Ascending aorta (tissue), 2 donors: ENCODE measurements at places on chromosomes 5 and 9.

DNA sequence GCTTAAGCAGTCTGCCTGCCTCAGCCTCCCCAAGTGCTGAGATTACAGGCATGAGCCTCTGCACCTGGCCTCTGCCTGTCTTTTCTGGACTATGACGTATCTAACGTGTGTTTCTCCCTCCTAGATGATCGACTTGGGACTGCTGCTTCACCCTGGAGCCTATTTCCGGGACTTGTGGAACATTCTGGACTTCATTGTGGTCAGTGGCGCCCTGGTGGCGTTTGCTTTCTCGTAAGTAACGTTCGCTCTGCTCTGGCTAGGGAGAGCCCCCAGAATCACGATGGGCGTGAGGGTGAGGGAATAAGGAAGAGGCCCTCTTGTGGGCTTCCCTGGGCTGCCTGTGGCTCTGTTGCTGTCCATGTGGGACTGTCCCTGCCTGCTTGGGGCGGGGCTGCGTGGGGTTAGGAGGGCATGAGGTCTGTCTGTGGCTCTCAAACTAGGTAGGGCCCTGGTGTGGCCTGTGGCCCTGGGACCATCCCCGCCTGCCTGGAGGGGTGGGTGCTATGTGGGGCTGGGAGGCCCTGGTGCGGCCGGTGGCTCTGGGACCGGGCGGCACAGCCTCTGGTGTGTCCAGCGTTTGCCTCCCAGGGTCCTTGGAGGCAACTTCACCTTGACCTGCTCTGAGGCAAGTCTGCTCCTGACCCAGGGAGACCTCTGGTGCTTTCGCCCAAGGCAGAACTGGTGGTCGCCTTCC is 171.7 kb downstream of the CACNA1B start:
- DNase-seq = peak; percentile 54
- no peak overlapping the region for H3K27ac ChIP-seq
- no peaks in the 10 kb centered on the region for H3K4me1 ChIP-seq
- no peaks in the 10 kb centered on the region for H3K27me3 ChIP-seq
- no peaks in the 10 kb centered on the region for H3K36me3 ChIP-seq
- no peak overlapping the region for H3K4me3 ChIP-seq

DNA sequence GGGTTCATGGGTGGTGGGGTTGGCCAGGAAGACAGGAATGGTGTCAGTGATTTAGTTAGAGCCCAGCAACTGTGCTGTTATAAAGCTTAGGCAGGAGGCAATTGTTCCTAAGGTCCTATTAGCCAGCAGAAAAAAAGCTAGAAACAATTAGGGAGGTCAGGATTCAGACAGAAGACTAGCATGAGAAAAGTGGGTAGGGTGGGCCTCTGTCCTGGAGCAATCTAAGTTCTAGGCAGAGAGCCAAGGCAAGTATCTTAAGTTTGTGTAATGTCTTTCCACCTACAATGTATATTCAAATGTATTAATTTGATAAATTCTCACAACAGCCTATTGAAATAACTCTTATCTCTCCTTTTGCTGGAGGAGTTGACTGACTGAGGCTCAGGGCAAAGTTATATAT is 6.1 kb upstream of the ZFAND5 start:
- H3K27me3 ChIP-seq = no peaks in the 10 kb centered on the region
- H3K4me3 ChIP-seq = no peak overlapping the region
- H3K4me1 ChIP-seq = no peaks in the 10 kb centered on the region
- no peak overlapping the region for H3K27ac ChIP-seq

GRCh38 chr5:8730194-8730593 is 815.7 kb downstream of the SEMA5A start:
- H3K4me3 ChIP-seq = no peak overlapping the region

DNA sequence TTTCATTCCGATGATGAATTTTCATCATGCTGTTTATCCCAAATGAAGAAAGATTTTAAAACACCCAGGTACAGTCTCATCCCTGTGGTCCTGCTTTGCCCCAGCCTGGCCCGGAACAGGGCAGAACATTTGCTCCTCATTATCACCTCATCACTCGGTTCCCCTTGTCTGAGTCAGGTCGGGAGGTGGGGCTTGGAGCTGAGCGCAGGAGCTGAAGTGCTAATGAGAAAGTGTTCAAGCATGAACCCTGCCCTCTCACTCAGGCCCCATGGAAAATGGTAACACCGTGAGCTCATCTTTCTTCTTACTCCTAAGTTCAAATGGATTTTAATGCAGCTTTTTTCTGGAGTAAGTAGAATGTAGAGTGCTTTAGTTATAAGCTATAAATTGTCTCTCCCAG is 466.2 kb downstream of the KDM4C start:
- H3K27me3 ChIP-seq = no peaks in the 10 kb centered on the region
- H3K4me3 ChIP-seq = no peak overlapping the region
- no peak for DNase-seq
- no peaks in the 10 kb centered on the region for H3K36me3 ChIP-seq

- H3K4me3 ChIP-seq = no peak overlapping the region
- no peak overlapping the region for H3K27ac ChIP-seq
- H3K36me3 ChIP-seq = no peaks in the 10 kb centered on the region
- H3K4me1 ChIP-seq = no peaks in the 10 kb centered on the region
Observed at GRCh38 chr5:55141945-55142690, 17.9 kb upstream of the GPX8 start.

DNA sequence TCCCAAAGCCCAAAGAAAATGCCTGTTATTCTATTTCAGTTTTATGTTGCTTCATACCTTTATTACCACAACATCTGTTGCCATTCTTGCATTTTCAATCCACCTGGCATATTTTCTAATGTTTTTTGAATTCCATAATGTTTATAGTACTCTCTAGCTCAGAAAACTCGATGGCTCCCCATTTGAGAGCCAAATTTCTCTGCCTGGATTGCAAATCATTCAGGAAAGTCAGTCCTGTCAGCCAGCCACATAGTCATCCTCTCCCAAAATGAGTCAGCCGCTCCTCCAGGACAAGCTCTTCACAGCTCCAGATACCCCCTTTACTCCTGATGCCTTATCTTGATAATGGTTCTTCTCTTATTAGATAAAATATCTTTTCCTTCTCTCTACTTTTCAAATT is 78.2 kb upstream of the ADCY2 start:
- no peaks in the 10 kb centered on the region for H3K36me3 ChIP-seq
- no peak overlapping the region for H3K27ac ChIP-seq
- H3K4me3 ChIP-seq = no peak overlapping the region
- H3K27me3 ChIP-seq = no peaks in the 10 kb centered on the region
- DNase-seq = no peak
- no peaks in the 10 kb centered on the region for H3K4me1 ChIP-seq

DNA sequence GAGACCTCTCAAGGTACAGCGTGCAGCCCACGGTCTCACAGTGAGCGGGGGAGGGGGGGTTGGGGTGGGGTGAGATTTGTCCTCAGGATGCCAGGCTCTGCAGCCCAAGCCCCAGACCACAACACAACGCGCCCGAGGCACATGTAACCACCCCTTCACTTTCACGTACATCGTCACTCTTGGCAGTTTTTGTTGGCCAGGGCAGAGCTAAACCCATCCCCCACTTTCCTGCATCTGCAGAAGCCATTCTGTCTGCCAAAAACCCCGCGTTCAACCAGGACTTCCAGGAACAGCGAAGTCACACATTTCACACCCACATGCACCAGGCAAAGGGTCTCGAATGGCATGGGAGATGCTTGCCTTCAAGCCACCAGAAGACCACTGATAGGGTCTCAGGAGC is 9.4 kb upstream of the SMIM23 start:
- no peaks in the 10 kb centered on the region for H3K4me1 ChIP-seq
- DNase-seq = no peak
- H3K27me3 ChIP-seq = no peaks in the 10 kb centered on the region
- H3K27ac ChIP-seq = no peak overlapping the region

DNA sequence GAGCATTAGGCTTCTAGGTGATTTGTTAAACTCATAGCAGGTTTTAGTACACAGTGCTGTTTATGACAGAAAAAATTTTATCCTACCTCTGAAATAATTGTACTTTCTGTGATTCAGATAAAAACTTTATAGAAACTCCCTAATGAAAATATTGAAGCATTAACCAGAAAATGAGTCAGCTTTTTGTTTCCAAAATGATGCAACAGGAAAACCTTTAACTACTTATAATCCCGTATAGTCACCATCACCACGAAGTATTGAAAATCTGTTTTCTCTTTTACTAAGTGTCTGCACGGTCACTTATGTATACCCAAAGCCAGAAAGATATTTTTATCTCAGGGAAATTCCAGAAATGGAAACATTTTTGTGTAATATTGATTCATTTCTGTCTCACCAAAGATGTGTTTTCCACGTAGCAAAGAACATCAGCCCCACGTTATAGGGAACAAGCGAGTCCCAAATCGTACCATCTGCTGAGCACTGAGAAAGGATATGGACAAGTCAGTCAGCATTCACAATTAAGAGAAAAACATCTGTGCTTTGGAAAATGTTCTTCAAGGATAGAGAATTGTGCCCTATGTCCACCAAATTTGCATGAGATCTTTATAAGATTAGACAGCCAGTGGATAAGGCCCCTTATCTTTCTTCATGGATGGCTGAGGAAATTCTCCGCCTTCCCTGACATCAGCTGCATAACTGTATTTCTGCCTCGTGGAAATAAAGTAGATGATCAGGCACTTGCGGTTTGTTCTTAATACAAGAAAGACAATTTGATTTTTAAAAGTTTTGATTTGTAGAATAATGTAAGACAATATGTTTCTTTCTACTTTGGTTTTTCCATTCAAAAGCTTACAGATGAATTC is 41.9 kb downstream of the TNFAIP8 start:
- no peak overlapping the region for H3K27ac ChIP-seq
- no peaks in the 10 kb centered on the region for H3K36me3 ChIP-seq
- no peaks in the 10 kb centered on the region for H3K27me3 ChIP-seq
- H3K4me3 ChIP-seq = no peak overlapping the region

GRCh38 chr9:137564817-137565411 is 13.2 kb downstream of the MRPL41 start:
- peaks cover 31% of the 10 kb centered on the region for H3K36me3 ChIP-seq
- no peak for DNase-seq

DNA sequence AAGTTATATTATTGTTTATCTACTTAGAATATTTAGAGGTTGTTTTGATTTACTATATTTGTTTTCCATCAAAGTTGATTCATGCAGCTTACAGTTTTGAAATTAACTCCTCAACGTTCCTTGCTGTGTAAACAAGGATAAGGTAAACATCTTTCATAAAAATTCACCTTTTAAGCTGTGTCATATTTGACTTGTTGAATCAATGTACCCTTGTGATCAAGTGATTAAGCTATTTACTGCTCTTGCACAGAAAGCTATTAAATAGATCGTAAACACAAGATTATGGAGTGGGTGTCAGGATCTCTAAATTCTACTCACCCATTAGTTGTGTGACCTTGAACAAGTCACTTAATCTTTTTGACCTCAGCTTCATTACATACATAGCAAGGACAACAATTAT is 2054.0 kb upstream of the NUDT12 start:
- H3K27ac ChIP-seq = no peak overlapping the region
- no peak for DNase-seq
- no peaks in the 10 kb centered on the region for H3K27me3 ChIP-seq
- H3K4me1 ChIP-seq = no peaks in the 10 kb centered on the region
- no peaks in the 10 kb centered on the region for H3K36me3 ChIP-seq

DNA sequence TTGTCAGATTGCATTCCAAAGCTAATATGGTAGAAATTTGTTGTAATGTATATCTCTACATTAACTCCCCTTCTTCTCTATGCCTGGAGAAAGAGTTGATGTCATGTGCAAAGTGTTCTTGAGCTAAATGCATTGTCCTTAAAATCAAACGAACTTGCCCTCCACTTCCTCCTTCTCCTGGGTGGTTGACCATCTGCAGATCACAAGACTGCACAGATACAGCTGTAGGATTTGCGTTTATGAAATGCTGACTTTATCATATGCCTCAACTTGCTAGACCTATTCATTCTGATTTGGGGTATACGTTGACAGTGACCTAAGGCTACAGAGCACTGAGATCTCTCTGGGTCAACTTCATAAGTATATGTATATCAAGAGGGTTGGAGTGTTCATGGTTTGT is 8.3 kb downstream of the TRIM32 start:
- no peaks in the 10 kb centered on the region for H3K27me3 ChIP-seq
- H3K4me3 ChIP-seq = no peak overlapping the region
- H3K27ac ChIP-seq = no peak overlapping the region

DNA sequence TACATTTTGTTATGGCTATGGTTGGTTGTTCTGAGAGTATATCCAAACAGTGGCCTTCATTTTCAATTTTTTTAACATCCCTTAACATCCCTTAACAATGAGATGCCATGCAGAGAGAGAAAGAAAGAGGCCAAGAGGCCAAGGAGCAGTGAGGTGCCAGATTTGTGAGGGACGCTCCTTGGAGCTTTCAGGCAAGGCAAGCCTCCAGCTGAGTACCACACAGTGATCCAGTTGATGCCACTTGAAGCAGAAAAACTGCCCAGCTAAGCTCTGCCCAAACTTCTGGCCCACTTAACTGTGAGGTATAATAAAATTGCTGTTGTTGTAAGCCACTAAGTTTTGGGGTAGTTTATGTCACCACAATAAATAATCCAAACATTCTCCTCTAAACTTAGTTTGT is 22.6 kb upstream of the EMB start:
- DNase-seq = no peak
- no peaks in the 10 kb centered on the region for H3K27me3 ChIP-seq
- H3K4me1 ChIP-seq = no peaks in the 10 kb centered on the region
- no peak overlapping the region for H3K27ac ChIP-seq

DNA sequence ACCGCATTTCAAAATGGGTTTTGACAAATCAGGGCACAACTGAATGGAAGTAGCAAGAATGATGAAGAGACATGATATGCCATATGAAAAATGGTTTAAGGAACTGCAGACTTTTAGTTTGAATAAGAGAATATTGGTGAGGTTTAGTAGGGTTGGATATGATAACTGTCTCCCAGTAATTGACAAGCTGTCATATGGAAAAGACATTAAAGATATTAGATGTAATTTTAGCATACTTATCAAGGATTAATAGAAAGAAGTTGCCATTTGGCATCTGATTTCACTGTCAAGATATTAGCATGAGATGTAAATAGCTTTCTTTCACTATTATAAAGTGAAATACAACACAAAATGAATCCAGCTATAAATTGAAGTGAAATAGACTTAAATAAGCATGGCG is 169.0 kb upstream of the MPDZ start:
- no peak overlapping the region for H3K27ac ChIP-seq
- no peaks in the 10 kb centered on the region for H3K36me3 ChIP-seq
- no peak overlapping the region for H3K4me3 ChIP-seq
- H3K27me3 ChIP-seq = no peaks in the 10 kb centered on the region
- H3K4me1 ChIP-seq = peaks cover 8% of the 10 kb centered on the region

- no peak overlapping the region for H3K4me3 ChIP-seq
- no peak for DNase-seq
- no peaks in the 10 kb centered on the region for H3K27me3 ChIP-seq
- no peaks in the 10 kb centered on the region for H3K4me1 ChIP-seq
- no peaks in the 10 kb centered on the region for H3K36me3 ChIP-seq
Observed at GRCh38 chr5:152332716-152333460, 72.2 kb downstream of the NMUR2 start.

DNA sequence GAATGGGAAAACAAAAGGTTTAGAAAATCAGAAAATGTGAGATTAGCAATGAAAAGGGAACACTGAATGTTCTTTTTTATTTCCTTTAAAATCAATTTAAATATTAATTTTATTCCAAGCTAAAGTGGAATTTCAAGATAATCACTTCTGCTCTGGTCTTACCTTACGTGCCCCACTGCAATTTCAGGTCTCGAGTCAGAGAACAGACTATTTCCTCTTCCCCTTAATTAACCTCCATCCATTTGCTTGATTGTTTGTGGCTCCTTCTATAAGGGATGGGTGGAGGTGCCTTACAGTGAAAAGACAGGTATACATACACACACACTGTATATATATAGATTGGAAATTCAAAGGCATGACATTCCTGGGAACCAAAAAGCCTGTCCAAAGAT is 137.1 kb downstream of the SUSD1 start:
- H3K36me3 ChIP-seq = no peaks in the 10 kb centered on the region
- H3K4me3 ChIP-seq = no peak overlapping the region
- no peak overlapping the region for H3K27ac ChIP-seq
- no peaks in the 10 kb centered on the region for H3K27me3 ChIP-seq
- H3K4me1 ChIP-seq = no peaks in the 10 kb centered on the region
